ENCODE measurements at places on chromosomes 3 and 15.

- no peak for DNase-seq
Observed at GRCh38 chr3:187624588-187624987, 45.6 kb downstream of the SST start.

DNA sequence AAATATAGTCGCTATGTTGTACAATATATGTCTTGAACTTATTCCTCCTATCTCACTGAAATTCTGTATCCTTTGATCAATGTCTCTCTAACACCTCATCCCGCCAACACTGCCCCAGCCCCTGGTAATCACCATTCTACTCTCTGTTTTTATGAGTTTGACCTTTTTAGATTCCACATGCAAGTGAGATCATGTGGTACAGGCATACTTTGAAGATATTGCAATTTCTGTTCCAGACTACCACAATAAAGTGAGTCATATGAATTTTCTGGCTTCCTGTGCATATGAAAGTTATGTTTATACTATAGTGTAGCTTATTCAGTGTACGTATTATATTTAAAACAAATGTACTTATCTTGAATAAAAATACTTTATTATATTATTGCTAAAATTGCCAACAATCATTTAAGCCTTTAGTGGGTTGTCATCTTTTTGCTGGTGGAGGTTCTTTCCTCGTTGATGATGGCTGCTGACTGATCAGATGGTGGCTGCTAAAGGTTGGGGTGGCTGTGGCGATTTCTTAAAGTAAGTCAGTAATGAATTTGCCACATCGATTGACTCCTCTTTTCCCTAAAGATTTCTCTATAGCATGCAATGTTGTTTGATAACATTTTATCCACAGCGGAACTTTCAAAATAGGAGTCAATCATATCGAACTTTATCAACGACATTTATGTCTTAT, 257.2 kb downstream of the NFKBIZ start:
- DNase-seq = no peak

- no peak for DNase-seq
Observed at GRCh38 chr3:114624571-114625181, 330.8 kb downstream of the TIGIT start.

- DNase-seq = no peak
Observed at GRCh38 chr3:171838218-171838720, 4.9 kb upstream of the TMEM212 start.

GRCh38 chr15:70517194-70517590, 246.2 kb downstream of the UACA start:
- DNase-seq = no peak

DNA sequence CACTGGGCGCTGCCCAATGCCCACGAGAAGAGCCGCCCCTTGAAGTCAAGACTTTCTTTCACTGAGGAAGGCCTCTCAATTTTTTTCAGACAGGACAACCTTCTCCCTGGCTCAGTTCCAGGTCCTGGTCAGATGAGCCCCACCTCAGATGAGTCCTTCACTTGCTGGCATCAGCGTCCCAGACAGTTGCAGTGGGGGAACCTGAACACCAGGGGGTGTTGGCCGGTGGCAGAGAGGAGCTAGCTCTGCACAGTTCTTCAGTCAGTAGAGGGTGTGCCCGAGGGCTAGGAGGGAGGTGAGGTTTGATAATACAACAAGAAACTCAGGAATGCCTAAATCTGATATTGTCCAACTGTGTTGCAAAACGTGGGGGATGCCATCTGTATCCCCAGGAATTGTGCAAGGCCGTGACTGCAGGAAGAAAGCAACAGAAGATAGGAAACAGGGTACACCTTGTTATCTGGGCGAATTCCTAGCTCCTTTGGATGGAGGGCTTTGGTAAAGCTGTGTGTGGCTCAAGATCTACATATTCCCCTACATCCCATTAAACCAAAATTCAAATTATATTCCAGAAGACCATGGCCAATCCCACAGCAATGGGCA, 34.3 kb downstream of the CCR3 start:
- peak; percentile 63 for DNase-seq

DNA sequence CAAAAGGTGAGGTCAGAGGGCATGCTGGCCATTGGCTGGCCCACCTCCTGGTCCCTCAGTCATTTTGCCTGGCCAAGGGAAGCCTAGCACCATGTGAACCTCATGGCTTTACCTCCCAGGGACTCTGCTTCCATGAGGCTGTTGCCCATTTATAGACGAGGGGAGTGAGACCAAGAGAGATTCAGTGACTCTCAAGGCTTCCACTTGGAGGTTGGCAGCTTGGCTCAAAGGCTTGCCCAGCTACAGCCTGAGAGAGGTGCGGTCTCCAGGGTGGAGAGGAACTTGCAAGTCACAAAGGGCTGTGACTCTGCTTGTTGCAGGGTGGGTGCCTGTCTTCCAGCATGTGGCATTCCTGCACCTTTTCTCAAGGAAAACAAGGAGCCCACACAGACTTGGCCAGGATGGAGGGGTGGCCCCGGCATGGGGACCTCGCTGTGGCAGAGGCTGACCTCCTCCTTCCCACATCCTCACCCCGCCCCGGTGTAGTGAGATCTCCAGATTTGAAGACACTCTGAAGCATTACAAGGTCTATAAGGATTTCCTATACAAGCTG, 24.5 kb downstream of the CFAP100 start:
- no peak for DNase-seq

- no peak for DNase-seq
Observed at GRCh38 chr3:10137178-10137577, 4.4 kb upstream of the VHL start.

GRCh38 chr3:177145381-177145780, 51.9 kb downstream of the TBL1XR1 start:
- DNase-seq = no peak

GRCh38 chr15:44802336-44802735, 66.0 kb downstream of the TRIM69 start:
- no peak for DNase-seq

GRCh38 chr15:79635897-79636561, 203.9 kb downstream of the MINAR1 start:
- DNase-seq = no peak

GRCh38 chr3:185272033-185272432, 18.2 kb upstream of the EHHADH start:
- no peak for DNase-seq

- DNase-seq = no peak
Observed at GRCh38 chr3:99829844-99830243, 12.2 kb downstream of the CMSS1 start.

GRCh38 chr15:41510728-41511127, 2.9 kb downstream of the LTK start:
- no peak for DNase-seq

- DNase-seq = peak; percentile 2
Observed at GRCh38 chr3:46778101-46778500, 60.4 kb upstream of the PRSS50 start.

DNA sequence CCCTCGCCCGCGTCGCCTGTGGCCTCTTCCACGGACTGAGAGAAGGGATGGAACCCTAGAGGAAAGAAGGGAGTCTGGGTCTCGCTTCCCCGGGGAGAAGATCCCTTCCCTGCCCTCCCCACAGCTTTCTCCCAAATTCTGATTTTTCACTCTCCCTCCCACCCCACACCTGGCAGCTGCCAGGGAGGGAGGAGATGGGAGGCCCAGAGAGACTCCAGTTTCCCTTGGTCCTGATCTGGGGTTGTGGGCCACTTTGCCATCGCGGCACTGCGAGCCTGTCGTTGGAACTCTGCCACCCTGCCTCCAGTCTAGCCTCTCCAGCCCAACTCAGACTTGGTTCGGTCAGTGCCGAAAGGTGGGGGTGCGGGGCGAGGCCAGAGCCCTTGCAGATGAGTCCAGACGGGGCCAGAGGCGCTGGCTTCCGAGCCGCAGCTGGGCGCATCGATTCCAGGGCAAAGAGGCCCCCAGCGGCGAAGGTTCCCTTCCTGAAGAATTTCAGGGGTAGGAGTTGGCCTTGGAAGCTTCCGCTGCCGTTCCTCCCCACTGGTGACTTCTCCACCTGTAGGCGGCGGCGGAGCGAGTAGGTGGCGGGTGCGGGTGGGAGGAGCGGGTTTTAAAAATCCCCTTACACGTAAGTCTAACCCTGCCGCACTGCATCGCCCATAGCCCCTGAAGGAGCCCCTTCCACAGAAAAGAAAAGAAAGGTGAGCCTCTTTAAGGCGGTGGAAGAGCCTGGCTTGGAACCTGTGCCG, 5.2 kb downstream of the WNT5A start:
- no peak for DNase-seq

DNA sequence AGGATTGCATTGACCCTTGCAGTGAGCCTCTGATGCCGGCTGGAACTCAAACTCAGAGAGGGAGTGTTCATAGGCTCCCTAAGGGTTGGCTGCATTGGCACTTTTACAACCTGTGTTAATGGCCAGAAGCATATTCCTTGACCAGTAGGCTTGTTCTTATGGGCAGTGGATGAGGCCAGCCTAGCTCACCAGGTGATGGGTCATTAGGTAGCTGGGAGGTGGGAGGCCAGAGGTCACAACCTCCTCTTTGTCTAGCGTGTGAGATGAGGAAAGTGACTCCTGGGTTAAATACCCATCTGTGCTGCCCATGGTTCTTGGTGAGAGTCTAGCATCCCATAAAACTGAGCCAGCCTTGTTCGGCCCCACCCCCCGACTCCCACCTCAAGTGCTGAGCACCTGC, 275.7 kb upstream of the CTNNB1 start:
- DNase-seq = no peak

- DNase-seq = no peak
Observed at GRCh38 chr3:28012830-28013229, 228.6 kb upstream of the CMC1 start.

DNA sequence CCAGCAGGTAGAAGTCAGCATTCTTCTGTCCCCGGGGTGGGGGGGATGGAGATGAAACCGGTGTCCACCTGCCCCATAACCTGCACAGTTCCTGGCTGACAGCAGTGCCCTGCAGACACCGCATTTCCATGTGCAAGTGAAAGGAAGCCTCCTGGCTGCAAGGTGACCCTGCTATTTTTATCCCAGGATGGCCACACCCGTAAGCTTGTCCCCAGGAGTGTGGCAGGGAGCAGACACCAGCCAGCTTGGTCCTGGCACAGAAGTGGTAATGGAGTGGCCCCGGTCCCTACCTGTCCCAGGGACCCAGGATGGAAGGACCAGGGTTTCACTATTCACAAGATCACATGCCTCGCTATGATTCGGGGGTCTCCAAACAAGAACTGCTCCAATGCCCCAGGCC, 85.3 kb upstream of the RPL32 start:
- DNase-seq = no peak

- no peak for DNase-seq
Observed at GRCh38 chr3:73332558-73332957, 271.1 kb downstream of the EBLN2 start.

Data from AML-193 (cell line).